Hepatocyte (in vitro differentiated cells): ENCODE measurements at places on chromosomes 2 and 18. TPM values are rescaled to one million over a fixed set of nuclear protein-coding genes. Genes with fewer than 3 reads are reported as not detected.

The MARCHF7 gene
- total RNA-seq, result 153 and 166 TPM in 2 replicates

The FBXO36 gene
- total RNA-seq, result 2.8 and 6.1 TPM in 2 replicates

The CCL20 gene
- total RNA-seq, result 70.2 and 112 TPM in 2 replicates

DNA sequence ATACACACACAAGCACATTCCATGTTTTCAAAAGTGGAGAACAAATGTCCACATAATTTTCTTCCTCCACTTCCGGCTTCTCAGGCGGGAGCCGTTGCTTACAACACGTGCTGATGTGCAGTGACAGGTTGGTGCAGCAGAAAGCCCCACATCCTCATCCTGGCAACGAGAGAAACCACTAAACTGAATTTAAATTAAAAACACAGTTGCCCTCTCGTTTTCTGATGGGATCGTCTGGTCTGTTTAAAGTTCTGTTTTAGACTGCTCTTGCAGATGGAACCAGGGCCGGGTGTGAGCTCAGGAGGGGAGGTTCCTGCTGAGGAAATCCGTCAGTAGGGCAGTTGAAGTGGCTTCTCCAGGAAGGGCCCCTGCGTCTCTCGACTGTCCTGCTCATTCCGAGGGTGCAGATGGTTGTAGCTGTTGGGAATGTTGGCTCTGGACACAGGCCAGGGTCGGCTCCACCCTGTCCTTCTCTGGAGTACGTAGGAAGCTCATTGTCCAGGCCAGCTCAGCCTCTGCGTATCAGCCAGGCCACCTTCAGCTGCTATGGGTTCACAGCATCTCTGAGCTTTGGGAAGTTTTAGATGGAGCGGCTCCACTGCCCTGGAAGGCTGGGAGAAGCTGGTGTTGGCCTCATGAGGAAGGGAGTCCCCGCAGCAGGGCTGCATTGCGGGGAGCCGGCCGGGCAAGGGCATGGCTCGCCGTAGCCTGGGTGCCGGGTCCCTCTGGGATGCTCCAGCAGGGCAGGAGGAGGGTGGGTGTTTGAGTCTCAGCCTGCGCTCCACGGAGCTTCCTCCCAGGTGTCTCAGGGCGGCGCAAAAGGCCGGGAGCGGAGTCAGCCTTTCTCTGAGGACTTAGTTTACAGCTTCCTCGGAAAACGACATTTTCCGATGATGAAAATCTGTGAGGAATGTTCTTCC is 58.3 kb downstream of the NFATC1 start:
- DNase-seq, result no peak
- H3K27ac ChIP-seq, result no peak overlapping the region
- H3K4me1 ChIP-seq, result peaks cover 9% of the 10 kb centered on the region
- no peaks in the 10 kb centered on the region for H3K27me3 ChIP-seq

GRCh38 chr18:35335866-35336265 is 8.4 kb downstream of the ZNF24 start:
- H3K4me3 ChIP-seq, result no peak overlapping the region
- no peaks in the 10 kb centered on the region for H3K27me3 ChIP-seq
- peaks cover 6% of the 10 kb centered on the region for H3K4me1 ChIP-seq
- H3K36me3 ChIP-seq, result peaks cover 10% of the 10 kb centered on the region

GRCh38 chr2:210366675-210367080 is 51.7 kb upstream of the MYL1 start:
- H3K27me3 ChIP-seq, result no peaks in the 10 kb centered on the region
- H3K36me3 ChIP-seq, result no peaks in the 10 kb centered on the region
- H3K27ac ChIP-seq, result no peak overlapping the region
- no peaks in the 10 kb centered on the region for H3K4me1 ChIP-seq
- H3K4me3 ChIP-seq, result no peak overlapping the region
- DNase-seq, result no peak

- no peak overlapping the region for H3K4me3 ChIP-seq
- no peaks in the 10 kb centered on the region for H3K27me3 ChIP-seq
- no peaks in the 10 kb centered on the region for H3K36me3 ChIP-seq
- no peaks in the 10 kb centered on the region for H3K4me1 ChIP-seq
- no peak for DNase-seq
Observed at GRCh38 chr2:27102329-27102728, 15.8 kb downstream of the KHK start.

DNA sequence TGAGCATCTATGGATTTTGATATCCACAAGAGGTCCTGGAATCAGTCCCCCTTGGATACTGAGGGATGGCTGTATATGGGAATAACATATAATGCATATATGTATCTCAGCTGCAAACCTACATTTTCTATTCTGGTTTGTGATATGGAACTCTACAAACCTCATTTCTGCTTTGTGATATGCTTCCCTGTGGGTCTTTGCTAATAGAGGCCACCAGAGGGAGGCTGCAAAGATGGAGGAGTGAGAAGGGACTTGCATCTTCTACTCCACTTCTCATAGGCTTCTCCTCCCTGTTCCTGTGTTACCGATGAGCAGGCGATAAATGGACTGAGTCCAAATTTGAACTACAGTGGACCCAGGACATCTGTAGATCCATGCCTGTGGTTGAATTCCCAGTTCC is 37.8 kb downstream of the ARID5A start:
- H3K36me3 ChIP-seq, result no peaks in the 10 kb centered on the region
- no peak overlapping the region for H3K27ac ChIP-seq
- H3K4me3 ChIP-seq, result no peak overlapping the region
- H3K27me3 ChIP-seq, result no peaks in the 10 kb centered on the region
- H3K4me1 ChIP-seq, result peaks cover 7% of the 10 kb centered on the region

- no peak overlapping the region for H3K27ac ChIP-seq
- DNase-seq, result no peak
- H3K36me3 ChIP-seq, result no peaks in the 10 kb centered on the region
- H3K4me1 ChIP-seq, result no peaks in the 10 kb centered on the region
- H3K4me3 ChIP-seq, result no peak overlapping the region
Observed at GRCh38 chr2:164186591-164186990, 434.7 kb downstream of the GRB14 start.

The NT5DC4 gene
- 1.2 and 2.7 TPM in 2 replicates for total RNA-seq

The FAP gene
- total RNA-seq, result 44.5 and 67.8 TPM in 2 replicates

- H3K4me1 ChIP-seq, result peaks cover 3% of the 10 kb centered on the region
- DNase-seq, result no peak
- H3K4me3 ChIP-seq, result no peak overlapping the region
- H3K27me3 ChIP-seq, result no peaks in the 10 kb centered on the region
- H3K36me3 ChIP-seq, result no peaks in the 10 kb centered on the region
Observed at GRCh38 chr2:233404222-233404621, 49.9 kb downstream of the DGKD start.

DNA sequence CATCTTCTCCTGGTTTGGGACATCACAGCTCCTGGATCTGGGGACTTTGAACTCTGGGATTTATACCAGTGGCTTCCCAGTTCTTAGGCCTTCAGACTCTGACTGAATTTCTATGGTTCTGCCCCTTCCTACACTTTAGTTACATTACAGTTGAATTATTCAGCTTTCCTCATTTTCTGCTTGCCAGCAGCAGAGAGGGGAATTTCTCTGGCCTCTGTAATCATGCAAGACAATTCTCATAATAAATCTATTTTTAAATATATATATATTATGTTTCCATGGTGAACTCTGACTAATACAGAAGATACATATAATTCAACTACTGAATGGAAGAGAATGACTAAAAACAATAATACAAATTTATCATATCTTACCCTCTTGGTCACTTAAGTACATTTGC is 1478.6 kb upstream of the ACVR2A start:
- no peak for DNase-seq
- no peak overlapping the region for H3K27ac ChIP-seq
- H3K4me1 ChIP-seq, result no peaks in the 10 kb centered on the region
- no peaks in the 10 kb centered on the region for H3K27me3 ChIP-seq
- H3K36me3 ChIP-seq, result no peaks in the 10 kb centered on the region

- H3K4me3 ChIP-seq, result no peak overlapping the region
- no peaks in the 10 kb centered on the region for H3K4me1 ChIP-seq
- peak; percentile 86 for DNase-seq
- H3K36me3 ChIP-seq, result no peaks in the 10 kb centered on the region
- no peak overlapping the region for H3K27ac ChIP-seq
- H3K27me3 ChIP-seq, result no peaks in the 10 kb centered on the region
Observed at GRCh38 chr18:12391487-12392165, 14.6 kb upstream of the AFG3L2 start.

DNA sequence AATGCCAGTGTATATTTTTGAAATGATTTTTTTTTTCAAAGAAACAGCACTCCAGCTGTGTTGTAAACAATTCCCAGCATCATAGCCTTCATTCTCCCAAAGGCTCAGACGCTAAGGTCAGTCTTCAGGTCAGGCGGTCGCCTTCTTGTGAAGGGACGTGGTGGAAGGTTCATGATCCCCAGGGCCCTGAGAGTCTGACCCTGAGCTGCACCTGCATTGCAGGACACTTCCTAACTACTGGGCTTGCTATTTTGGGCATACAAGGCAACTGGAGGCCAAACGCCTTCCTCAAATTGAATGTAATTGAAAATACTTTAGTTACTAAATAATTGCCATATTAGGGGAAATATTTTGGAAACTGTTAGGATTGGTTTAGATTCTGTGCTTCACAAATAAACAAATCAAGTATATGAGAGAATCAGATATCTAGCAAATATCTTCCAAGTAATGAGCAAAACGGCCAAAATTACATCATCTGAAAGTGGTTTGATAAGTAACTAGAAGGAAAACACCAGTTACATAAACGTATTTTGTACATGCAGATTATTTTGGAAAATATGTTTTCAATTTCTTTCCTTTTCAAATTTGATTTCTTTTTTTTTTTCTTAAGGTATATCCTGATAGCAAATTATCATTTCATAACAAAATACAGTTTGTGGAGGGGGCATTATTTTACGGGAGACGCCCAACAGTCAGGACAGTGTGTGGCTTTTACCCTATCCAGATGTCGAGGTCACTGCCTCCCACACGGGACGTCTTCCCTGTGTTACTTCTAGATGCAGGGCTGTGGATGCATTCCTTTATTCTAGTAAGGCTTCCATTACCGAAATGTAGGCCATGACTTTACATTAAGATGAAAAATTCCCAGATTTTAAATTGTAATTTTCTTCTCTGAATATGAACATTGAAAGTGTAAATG is 136.0 kb downstream of the ATP9B start:
- no peak for DNase-seq
- H3K4me1 ChIP-seq, result no peaks in the 10 kb centered on the region
- H3K27ac ChIP-seq, result no peak overlapping the region
- no peak overlapping the region for H3K4me3 ChIP-seq
- H3K36me3 ChIP-seq, result no peaks in the 10 kb centered on the region

DNA sequence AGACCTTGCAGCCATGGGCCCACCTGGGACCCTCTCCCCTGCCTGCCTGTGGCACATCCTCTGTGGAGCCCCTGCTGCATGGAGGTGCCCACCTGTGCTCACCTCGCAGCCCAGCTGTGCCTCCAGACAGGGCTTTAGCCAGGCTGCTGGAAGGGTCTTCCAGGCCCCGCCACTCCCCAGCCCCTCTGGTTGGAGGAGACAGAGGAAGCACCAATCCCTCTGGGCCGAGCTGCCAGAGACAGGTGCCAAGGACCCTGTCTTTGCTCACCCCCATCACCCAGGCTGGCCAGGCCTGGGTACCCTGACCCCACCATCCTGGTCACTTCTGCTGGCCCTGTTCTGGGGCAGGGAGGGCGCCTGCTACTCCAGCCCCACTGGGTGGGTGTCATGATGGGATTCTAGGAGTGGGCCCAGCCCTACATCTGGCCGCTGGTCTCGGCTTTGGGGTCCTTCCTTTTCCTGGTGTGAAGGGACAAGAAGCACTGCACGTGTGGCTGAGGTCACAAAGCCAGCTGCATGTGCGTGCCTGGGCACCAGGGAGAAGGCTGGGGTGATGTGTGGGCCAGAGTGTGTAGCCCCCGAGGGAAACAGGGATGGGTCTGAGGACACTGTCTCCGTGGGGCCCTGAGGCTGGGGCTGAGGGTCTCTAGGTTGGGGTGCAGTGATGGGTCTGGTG is 9.3 kb upstream of the NEU4 start:
- no peaks in the 10 kb centered on the region for H3K36me3 ChIP-seq
- H3K4me1 ChIP-seq, result peaks cover 6% of the 10 kb centered on the region
- H3K4me3 ChIP-seq, result no peak overlapping the region
- no peaks in the 10 kb centered on the region for H3K27me3 ChIP-seq
- no peak overlapping the region for H3K27ac ChIP-seq

The LIMS4 gene
- total RNA-seq, result 0.90 and 3.0 TPM in 2 replicates

- H3K27me3 ChIP-seq, result no peaks in the 10 kb centered on the region
- DNase-seq, result peak; percentile 80
- H3K36me3 ChIP-seq, result no peaks in the 10 kb centered on the region
- H3K27ac ChIP-seq, result no peak overlapping the region
Observed at GRCh38 chr2:65722028-65722778, 289.8 kb upstream of the SPRED2 start.

- H3K27me3 ChIP-seq, result no peaks in the 10 kb centered on the region
- no peak overlapping the region for H3K27ac ChIP-seq
- H3K4me1 ChIP-seq, result peaks cover 18% of the 10 kb centered on the region
- H3K36me3 ChIP-seq, result no peaks in the 10 kb centered on the region
- DNase-seq, result no peak
Observed at GRCh38 chr18:63257453-63257852, 62.1 kb downstream of the BCL2 start.

- no peak overlapping the region for H3K4me3 ChIP-seq
- H3K4me1 ChIP-seq, result no peaks in the 10 kb centered on the region
- DNase-seq, result no peak
- no peaks in the 10 kb centered on the region for H3K36me3 ChIP-seq
- no peaks in the 10 kb centered on the region for H3K27me3 ChIP-seq
- H3K27ac ChIP-seq, result no peak overlapping the region
Observed at GRCh38 chr2:12265646-12266045, 451.1 kb upstream of the TRIB2 start.

The ELAC1 gene
- total RNA-seq, result 5.7 and 9.4 TPM in 2 replicates

The SERPINB7 gene
- total RNA-seq, result 0.10 and 0.36 TPM in 2 replicates

The CD207 gene
- total RNA-seq, result not detected in 2 replicates

- peaks cover 21% of the 10 kb centered on the region for H3K4me1 ChIP-seq
- H3K27ac ChIP-seq, result peak overlapping the region; percentile 76
- no peak overlapping the region for H3K4me3 ChIP-seq
- H3K27me3 ChIP-seq, result no peaks in the 10 kb centered on the region
- no peak for DNase-seq
- H3K36me3 ChIP-seq, result no peaks in the 10 kb centered on the region
Observed at GRCh38 chr18:23356915-23357601, 96.0 kb upstream of the RIOK3 start.

DNA sequence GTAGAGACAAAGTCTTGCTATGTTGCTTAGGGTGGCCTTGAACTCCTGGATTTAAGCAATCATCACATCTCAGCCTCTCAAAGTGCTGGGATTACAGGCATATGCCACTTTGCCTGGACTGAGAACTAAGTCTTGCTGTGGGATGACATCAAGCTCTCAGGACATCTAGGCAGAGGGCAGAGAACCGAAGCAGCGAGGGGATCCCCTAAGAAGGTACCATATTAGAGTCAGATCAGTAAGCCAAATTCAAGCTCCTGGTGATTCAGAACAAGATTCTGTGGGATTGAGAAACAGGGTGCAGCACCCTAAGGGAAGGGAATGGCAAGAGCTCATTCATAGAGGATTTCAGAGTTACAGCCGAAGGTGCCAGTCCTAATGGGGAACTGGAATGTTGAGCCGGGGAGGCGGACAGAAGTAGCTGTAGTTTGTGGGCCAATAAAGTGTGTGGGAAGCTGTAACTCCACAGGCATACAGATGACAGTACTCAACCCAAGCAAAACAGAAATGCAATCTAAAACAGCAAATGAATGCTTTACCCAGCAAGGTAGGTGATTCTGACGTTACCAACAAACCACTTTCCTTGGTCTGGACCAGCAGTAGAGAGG is 30.9 kb downstream of the EPHA4 start:
- no peak overlapping the region for H3K27ac ChIP-seq
- DNase-seq, result no peak
- no peaks in the 10 kb centered on the region for H3K27me3 ChIP-seq
- no peaks in the 10 kb centered on the region for H3K4me1 ChIP-seq

GRCh38 chr2:158902005-158902398 is 66.4 kb upstream of the TANC1 start:
- H3K27ac ChIP-seq, result no peak overlapping the region
- no peaks in the 10 kb centered on the region for H3K36me3 ChIP-seq
- no peaks in the 10 kb centered on the region for H3K4me1 ChIP-seq
- no peak for DNase-seq
- H3K4me3 ChIP-seq, result no peak overlapping the region

The ADD2 gene
- 1.2 and 2.4 TPM in 2 replicates for total RNA-seq

The CDC42EP3 gene
- 19.3 and 26.4 TPM in 2 replicates for total RNA-seq

The RAD51AP2 gene
- total RNA-seq, result 0.24 and 0.40 TPM in 2 replicates
